ENCODE measurements at places on chromosomes 5 and 9.

GRCh38 chr5:170078931-170079330 lies 26.8 kb upstream of the FOXI1 start:
- no peak for DNase-seq

GRCh38 chr5:134464988-134465815 lies 53.5 kb upstream of the CDKN2AIPNL start:
- DNase-seq: no peak

DNA sequence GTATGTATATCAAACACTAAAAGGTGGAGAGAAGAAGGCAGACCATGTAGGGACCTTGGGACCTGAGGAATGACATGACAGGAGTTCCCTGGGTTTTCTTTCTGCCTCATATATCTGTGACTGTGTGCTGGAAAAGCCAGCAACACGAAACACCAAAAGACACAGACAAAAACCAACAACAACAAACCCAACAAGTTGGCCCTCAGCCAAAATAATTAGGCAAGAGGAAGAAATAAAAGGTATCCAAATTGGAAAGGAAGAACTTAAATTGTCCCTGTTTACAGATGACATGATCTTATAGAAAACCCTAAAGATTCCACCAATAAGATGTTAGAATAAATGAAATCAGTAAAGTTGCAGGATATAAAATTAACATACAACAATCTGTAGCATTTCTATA lies 21.7 kb downstream of the ABO start:
- no peak for DNase-seq

DNA sequence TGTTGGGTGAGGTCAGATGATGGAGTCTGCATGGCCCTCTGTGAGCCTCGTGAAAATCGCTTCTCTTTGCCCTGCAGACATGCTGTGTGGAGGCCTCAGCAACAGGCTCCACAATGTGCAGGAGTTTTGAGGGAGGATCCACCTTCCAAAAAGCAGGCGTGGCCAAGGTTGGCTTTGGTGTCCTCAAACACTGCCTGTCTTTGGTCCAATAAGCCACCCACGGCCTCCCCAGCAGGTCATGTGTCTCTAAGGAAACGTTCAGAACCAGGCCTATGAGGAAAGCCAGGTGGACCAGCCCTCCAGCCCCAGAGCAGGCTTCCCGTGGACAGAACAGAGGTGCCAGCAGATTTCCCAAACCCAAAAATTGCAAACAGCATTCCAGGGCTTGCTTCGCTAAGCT lies 340.7 kb upstream of the IRX2 start:
- DNase-seq: no peak

GRCh38 chr5:107541400-107541799 lies 129.3 kb downstream of the EFNA5 start:
- no peak for DNase-seq

GRCh38 chr9:135077497-135078200 lies 9.8 kb upstream of the OLFM1 start:
- no peak for DNase-seq

DNA sequence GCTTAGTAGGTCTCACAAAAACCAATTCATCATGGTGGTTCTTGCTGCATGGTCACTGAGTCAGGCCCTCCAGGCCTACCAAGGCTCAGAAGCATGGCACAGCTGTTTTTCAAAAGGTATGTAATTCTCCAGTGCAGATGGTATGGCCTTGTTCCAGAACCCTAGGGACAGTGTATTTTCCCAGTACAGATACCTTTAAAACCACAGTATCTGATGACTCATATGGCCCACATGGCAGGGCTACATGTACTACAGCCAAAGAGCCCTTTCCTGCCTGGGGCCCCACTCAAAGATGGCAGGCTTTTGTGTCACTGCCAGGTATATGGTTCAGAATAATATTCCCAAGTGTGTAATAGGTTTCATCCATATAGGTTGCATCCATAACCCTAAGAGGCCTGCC lies 16.5 kb downstream of the CSF2 start:
- peak; percentile 59 for DNase-seq

- DNase-seq: no peak
Measured at GRCh38 chr5:16891033-16891432, 45.1 kb downstream of the MYO10 start.

DNA sequence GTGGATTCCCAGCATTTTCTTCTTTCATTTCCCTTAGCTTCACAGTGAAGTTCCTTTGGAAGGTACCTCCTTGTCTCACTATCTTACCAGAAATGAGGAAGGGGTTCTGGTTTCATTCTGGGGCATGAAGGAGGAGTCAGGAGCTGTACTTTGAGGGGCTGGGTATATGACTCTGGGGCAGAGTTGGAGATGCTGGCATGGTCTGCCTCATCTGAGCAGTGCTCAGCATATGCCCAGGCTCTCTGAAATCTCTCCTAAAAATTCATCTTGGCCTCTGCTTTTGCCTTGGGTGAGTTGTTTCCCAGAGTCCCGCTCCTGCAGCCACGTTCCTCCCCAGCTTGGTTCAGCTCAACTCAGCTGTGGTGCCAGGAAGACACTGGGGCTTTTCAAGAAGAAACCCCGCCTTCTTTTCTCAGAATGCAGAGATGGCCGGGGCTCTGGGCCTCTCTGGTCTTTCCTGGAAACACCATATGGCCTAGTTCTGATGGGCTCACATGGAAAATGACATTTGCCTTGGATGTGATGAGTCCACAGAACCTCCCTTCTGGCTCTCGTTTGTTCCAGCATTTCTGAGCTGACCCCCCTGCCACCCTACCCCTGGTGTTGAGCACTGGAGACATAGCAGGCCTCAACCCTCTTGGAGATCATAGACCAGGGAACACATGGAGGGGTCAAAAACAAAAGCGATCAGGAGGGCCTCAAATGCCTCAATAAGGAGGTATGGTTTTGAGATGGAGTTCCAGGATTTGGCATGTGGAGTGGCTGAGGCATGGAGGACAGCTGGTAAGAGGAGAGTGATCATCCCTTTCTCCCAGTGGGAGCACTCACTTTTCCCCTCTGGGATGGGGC lies 12.0 kb upstream of the TGFBR1 start:
- no peak for DNase-seq

- DNase-seq: no peak
Measured at GRCh38 chr9:97556721-97557605, 55.5 kb downstream of the TMOD1 start.

- no peak for DNase-seq
Measured at GRCh38 chr5:154316223-154316935, 125.8 kb downstream of the GALNT10 start.

- DNase-seq: no peak
Measured at GRCh38 chr5:108911055-108911454, 163.4 kb downstream of the FER start.

- DNase-seq: no peak
Measured at GRCh38 chr9:21096172-21096900, 18.6 kb upstream of the IFNB1 start.

- DNase-seq: no peak
Measured at GRCh38 chr5:169637549-169638121, 560 bp downstream of the DOCK2 start.

DNA sequence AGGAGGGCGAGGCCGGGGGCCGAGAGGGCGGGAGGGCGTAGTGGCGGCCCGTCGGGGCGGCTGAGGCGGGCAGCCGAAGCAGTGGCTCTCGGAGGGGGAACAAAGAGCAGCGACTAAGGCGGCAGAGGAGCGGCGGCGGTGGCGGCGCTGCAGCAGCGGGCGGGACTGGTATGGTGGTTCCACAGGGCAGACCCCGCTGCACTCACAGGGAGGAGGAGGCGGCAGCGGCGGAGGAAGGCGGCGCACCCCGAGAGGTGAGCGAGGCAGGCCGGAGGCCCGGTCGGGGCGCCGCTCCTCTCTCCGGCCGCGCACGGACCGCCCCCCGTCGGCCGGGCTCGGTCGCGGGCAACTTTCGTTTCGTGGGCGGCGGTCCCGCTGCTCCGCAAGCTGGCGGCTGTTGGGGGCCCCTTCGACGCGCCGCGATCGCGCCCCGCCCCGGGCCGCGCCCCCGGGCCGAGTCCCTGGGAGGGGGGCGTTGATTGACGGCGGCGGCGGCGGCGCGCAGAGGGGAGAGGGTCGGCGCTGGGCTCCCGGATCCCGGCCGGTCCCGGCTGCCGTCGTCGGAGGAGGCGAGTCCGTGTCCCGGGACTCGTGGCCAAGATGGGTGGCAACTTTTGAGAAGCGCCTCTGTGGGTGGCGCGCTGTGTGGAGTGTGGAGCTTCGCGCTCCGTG lies 467 bp downstream of the CNOT6 start:
- no peak for DNase-seq
